Ureter (tissue), 1 donor: ENCODE measurements at places on chromosomes 16 and 17. TPM values are rescaled to one million over a fixed set of nuclear protein-coding genes. Genes with fewer than 3 reads are reported as not detected.

Gene PDIA2
- not detected for total RNA-seq

Gene SLC16A13
- 6.7 TPM for total RNA-seq

Gene WNT9B
- total RNA-seq = 1.1 TPM

Gene QPRT
- total RNA-seq = 24.7 TPM

DNA sequence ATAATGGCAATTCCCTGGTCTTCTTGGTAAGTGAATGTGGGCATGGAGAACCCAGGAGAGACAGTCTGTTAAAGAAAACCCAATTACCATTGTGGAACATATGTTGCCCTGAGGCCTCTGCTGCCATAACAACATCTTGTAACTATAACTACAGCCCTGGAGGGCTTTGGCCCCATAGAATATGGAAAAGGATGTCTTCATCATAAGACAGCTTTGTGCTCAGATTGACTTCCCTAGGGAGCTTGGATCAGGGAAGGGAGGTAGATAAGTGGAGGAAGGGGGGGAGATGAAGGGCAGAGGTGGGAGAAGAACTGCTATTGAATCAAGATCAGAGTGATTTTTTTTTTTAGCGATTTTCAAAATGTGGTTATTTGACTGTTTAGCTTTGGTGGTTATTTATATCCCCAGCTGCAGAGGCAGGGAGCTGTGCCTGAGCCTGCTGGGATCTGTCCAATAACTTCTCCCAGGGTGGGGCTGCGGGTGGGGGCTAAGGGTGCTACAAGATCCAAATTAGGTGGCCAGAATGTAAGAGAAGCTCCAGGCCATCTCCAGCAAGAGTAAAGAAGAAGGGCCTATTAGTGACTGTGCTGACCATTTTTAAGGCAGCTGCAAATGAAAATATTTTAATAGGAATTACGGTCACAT is 5.3 kb upstream of the KAT7 start:
- peak; percentile 63 for DNase-seq

- no peak for DNase-seq
Measured at GRCh38 chr16:11273721-11274324, 394 bp upstream of the PRM3 start.

GRCh38 chr17:33131620-33132019 is 140.0 kb downstream of the SPACA3 start:
- DNase-seq = no peak

DNA sequence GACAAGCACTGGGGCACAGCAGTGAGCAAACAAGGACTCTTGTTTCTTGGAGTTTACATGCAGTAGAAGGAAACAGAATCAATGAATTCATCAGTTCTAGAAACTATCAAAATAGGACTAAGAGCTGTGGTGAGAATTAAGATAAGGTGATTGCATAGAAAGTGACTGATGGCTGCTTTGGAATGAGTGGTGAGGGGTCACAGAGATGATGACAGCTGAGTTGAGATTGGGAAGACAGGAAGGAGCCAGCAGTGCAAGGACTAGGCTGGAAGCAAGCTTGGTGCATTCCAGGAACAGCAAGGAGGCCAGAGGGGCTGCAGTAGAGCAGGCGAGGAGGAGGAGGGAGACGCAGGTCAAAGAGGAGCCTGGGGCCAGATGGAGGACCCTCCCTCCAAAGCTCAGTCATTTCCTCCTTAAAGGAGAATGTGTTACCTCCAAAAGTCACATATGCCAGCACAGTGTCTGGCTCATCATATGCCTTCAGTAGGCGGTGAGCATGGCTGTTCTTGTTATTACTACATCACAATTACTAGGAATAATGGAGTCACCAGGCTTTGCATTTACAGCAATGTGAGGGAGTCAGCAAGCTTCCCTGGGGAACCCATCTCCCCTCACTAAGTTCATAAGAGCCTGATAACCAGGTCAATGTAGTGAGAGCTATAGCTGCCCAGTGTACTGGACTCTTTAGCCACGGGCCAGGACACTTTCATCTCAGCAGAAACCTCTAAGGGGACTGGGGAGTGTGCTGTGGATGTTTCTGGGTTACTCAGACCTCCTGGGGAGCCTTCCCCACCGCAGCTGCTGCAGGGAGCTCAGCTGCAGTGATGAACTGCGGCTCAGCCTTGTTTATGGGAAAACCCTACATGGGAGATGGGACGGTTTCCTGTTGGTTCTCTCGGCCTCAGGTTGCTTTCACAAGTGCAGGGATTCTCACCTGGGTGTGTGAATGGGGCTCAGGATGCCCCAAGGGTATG is 157.2 kb downstream of the SEC14L1 start:
- no peak for DNase-seq

DNA sequence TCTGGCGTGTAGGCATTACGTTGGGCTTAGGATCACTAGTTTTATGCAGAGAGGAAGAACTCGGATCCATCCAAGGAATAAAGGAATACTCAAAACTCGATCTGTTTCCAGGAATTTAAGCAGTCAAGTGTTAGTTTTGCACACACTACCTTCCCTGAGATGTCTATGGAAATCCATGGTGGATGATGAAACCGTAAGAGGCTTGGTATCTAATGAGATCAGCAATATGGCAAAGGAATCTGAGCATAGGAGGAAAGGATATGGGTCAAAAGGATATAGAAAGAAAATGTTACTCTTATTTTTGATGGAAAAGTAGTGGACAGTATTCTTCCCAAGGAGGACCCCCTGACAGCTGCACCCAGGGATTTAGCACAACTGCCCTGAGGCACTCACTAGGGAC is 59.6 kb downstream of the SMG6 start:
- no peak for DNase-seq

DNA sequence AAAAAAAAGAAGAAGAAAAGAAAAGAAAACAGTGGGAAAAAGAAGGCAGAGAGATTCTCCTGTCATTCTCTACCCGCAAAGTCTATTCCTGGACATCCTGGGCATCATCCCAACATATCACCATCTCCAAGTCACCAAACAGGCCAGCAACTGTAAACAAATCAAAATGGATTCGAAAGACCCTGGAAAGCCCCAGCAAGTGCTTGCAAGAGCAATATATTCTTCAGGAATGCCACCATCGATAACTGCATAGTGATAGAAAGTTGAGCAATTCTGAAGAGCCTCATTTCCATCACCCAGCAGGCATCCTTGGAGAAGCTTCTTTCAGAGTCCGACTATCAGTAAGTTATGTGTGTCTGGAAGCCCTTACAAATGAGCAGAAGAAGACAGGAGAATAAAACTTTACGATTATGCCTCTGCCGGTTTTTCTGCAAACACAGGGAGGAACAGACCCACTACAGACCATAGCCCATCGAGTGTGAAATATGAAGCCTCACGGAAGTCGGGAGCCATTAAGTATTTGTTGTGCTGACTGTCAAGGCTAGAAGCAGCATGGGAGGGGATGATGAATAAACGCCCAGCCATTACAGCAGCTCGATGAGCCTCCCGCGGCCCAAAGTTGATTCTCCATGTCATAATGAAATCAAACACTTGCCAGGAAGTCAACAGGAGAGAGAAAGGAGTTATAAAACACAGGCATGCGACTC is 64.5 kb upstream of the SEC14L1 start:
- no peak for DNase-seq
